ENCODE measurements at places on chromosomes 13 and 19. TPM values are rescaled to one million over a fixed set of nuclear protein-coding genes. Genes with fewer than 3 reads are reported as not detected.

GRCh38 chr13:86298725-86299124 lies 499.5 kb upstream of the SLITRK6 start:
- H3K27ac ChIP-seq: no peak overlapping the region
- H3K4me1 ChIP-seq: no peaks in the 10 kb centered on the region
- no peak overlapping the region for H3K4me3 ChIP-seq

SIGLEC8 gene
- not detected for total RNA-seq

IRGC gene
- not detected for total RNA-seq

RAB20 gene
- 33.6 TPM for total RNA-seq

- H3K4me1 ChIP-seq: peaks cover 41% of the 10 kb centered on the region
- peak overlapping the region; percentile 97 for H3K4me3 ChIP-seq
- no peaks in the 10 kb centered on the region for H3K27me3 ChIP-seq
- DNase-seq: no peak
- peaks cover 48% of the 10 kb centered on the region for H3K36me3 ChIP-seq
Measured at GRCh38 chr19:49930483-49931011, 1.2 kb upstream of the NUP62 start.

- peaks cover under 1% of the 10 kb centered on the region for H3K36me3 ChIP-seq
- H3K4me1 ChIP-seq: peaks cover 47% of the 10 kb centered on the region
- no peak overlapping the region for H3K4me3 ChIP-seq
Measured at GRCh38 chr19:23393121-23393520, 2.1 kb downstream of the ZNF91 start.

YJEFN3 gene
- 0.45 TPM for total RNA-seq

GRCh38 chr19:13215572-13216380 lies 65.6 kb downstream of the IER2 start:
- no peak for DNase-seq
- H3K27me3 ChIP-seq: no peaks in the 10 kb centered on the region

CGB2 gene
- not detected for total RNA-seq

DNA sequence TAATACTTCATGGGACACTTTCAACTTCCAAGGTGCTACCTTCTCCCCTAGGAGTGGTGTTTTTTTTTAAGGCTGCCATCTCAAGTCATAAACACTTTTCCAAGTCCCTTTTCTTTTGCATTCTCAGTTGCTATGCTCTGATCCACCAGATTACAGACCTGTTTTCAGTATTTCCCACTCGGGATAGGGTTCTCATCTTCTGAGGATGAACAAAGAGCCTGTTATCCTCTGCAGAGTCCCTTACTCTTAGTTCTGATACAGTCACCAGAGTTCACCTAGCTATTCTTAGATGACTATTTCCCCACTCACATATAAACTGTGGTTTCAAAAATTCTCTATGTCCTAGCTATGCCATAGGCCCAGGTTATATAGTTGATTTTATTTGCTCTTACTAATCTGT lies 15.9 kb downstream of the ZDHHC20 start:
- no peak overlapping the region for H3K27ac ChIP-seq
- H3K4me1 ChIP-seq: no peaks in the 10 kb centered on the region
- no peak overlapping the region for H3K4me3 ChIP-seq
- H3K27me3 ChIP-seq: no peaks in the 10 kb centered on the region

GDF15 gene
- 46.9 TPM for total RNA-seq
